ENCODE measurements at places on chromosomes 12 and 14. TPM values are rescaled to one million over a fixed set of nuclear protein-coding genes. Genes with fewer than 3 reads are reported as not detected.

Gene BCL2L14
- not detected for total RNA-seq

Gene COL2A1
- not detected for total RNA-seq

Gene SELPLG
- total RNA-seq: 0.51 TPM

Gene FGD4
- total RNA-seq: 2.3 TPM

Gene CPNE6
- total RNA-seq: not detected

Gene OR11G2
- total RNA-seq: not detected

Gene SLC17A8
- total RNA-seq: not detected

Gene NAA30
- total RNA-seq: 14.6 TPM

Gene LRRC43
- 1.8 TPM for total RNA-seq

Gene ACVRL1
- total RNA-seq: 20.8 TPM

Gene PLXNC1
- 86.9 TPM for total RNA-seq

Gene GPR162
- total RNA-seq: 11.8 TPM

Gene PTHLH
- 0.26 TPM for total RNA-seq

Gene C3AR1
- 0.17 TPM for total RNA-seq

Gene CMA1
- total RNA-seq: not detected

Gene BBOF1
- 4.4 TPM for total RNA-seq

Gene BCL11B
- total RNA-seq: under 0.01 TPM

Gene SLC7A7
- total RNA-seq: 6.3 TPM

Gene SETD3
- 38.3 TPM for total RNA-seq

Gene LRRK2
- total RNA-seq: 10.8 TPM

Gene SERPINA12
- not detected for total RNA-seq

Gene HCAR2
- total RNA-seq: not detected

Gene CATSPERB
- total RNA-seq: not detected

Gene TRPV4
- total RNA-seq: 0.51 TPM

Gene PRH2
- not detected for total RNA-seq

Gene MMP17
- total RNA-seq: 10.8 TPM

Gene EAPP
- 49.1 TPM for total RNA-seq
